CD4-positive, CD25-positive, alpha-beta regulatory T cell (primary cell): ENCODE measurements at places on chromosomes 11 and 22.

DNA sequence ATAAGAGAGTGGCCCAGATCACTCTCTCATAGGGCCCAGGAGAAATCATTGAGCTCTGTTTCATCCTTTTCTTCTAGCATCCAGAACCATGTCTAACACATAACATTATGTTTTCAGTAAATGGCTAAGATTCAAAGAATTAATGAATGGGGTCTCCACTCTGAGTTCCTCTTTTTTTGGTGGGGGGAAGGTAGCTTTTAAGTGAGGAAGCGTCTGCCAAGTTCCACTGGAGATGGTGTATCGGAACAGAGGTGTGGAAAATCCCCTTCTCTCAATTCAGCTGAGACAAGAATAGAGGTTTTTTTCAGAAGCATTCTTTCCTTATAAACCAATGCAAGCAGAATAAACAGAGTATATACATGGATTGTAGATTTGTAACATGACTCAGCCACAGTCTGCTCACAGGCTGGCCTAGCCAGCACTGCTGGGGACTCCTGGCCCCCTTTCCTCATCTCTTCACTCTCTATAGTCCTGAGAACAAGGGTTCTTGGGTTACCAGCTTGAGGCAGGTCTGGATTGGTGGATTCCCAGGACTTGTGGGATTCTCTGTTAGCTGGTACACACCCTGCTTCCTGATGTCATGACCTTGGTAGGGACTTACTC is 97.2 kb downstream of the TRAF6 start:
- H3K4me1 ChIP-seq, result peaks cover 10% of the 10 kb centered on the region
- no peaks in the 10 kb centered on the region for H3K36me3 ChIP-seq
- no peaks in the 10 kb centered on the region for H3K27me3 ChIP-seq
- DNase-seq, result no peak
- H3K4me3 ChIP-seq, result no peak overlapping the region

DNA sequence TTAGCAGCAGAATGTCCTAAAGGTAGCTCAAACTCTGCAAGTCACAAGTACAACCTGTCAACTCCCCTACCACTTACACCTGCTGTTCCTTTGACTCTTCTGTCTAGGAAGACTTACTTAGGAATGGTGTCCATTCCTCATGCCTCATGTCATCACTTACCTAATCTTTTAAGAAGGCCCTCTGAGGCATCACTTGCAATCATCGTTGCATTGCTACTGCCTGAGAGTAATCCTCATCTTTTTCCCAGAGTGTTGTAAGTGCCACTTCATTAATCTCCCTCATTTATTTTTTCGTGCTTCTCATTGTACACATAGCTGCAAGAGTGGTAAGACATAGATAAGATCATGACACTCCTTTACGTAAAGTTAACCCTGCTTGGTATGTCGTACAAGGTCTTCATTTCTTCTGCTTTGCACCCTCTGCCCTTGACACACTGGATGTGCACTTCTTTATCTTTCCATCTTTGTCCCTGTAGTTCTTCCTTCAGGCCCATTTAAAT is 54.6 kb downstream of the SFI1 start:
- no peaks in the 10 kb centered on the region for H3K27me3 ChIP-seq
- peaks cover 17% of the 10 kb centered on the region for H3K4me1 ChIP-seq
- no peak for DNase-seq
- peaks cover 52% of the 10 kb centered on the region for H3K36me3 ChIP-seq
- no peak overlapping the region for H3K4me3 ChIP-seq
- no peak overlapping the region for H3K27ac ChIP-seq

DNA sequence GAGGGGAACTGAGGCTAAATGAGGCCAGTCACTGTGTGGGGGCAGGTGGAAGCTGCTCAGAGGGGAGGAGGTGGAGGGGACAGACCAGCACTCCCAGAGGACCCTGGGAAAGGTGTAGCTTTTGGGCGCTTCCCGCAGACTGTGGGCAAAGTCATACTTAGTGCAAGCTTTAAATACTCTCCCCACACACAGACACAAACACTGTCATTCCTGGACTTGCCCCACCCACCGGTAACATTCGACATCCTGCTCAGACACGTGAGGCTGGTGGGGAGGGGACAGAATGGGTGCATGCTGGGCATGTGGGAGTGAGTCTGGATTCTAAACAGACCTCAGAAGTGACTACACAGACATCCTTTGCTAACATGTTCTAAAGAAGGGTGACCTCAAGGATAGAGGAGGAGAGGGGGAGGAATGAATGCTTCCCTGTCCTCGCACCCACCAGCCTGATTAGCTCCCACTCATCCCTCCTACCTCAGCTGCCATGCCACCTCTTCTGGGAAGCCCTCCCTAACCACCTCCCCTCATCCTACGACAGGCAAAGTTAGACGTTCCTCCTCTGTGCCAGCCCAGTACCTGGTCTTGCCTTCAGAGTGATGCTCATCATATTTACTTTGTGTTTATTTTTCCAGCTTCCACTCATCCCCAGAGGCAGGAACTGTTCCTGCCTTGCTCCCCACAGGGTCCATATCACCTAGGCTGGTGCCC is 22.2 kb downstream of the TSKU start:
- H3K4me1 ChIP-seq, result no peaks in the 10 kb centered on the region
- no peak overlapping the region for H3K27ac ChIP-seq
- H3K27me3 ChIP-seq, result no peaks in the 10 kb centered on the region
- peak; percentile 75 for DNase-seq
- no peaks in the 10 kb centered on the region for H3K36me3 ChIP-seq

GRCh38 chr22:36741968-36742367 is 34.0 kb downstream of the IFT27 start:
- no peak overlapping the region for H3K4me3 ChIP-seq
- no peaks in the 10 kb centered on the region for H3K4me1 ChIP-seq
- no peak for DNase-seq
- H3K27ac ChIP-seq, result no peak overlapping the region
- H3K27me3 ChIP-seq, result peaks cover 5% of the 10 kb centered on the region

GRCh38 chr11:24324211-24324610 is 172.6 kb upstream of the LUZP2 start:
- H3K4me3 ChIP-seq, result no peak overlapping the region
- no peak for DNase-seq
- H3K27ac ChIP-seq, result no peak overlapping the region

DNA sequence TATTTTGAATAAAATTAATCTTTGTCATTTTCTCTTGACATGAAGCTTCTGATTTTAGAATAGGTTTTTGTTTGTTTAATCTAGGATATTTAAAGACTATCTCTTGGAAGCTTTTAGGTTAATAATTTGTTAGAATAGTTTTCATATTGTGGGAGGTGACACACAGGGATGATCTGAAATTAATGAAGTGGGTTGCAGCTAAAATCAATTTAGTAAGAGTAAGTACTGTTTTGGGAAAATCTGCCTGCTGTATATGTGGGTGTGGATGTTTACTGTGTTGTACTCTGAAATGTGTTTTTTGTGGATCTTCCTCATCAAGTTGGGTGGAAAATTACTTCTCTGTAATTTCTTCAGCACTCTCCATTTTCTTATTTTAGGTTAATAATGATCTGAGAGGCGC is 67.3 kb downstream of the BID start:
- peaks cover 13% of the 10 kb centered on the region for H3K36me3 ChIP-seq
- H3K4me3 ChIP-seq, result peak overlapping the region; percentile 43
- H3K27me3 ChIP-seq, result no peaks in the 10 kb centered on the region
- no peak for DNase-seq
- peaks cover 7% of the 10 kb centered on the region for H3K4me1 ChIP-seq
- peak overlapping the region; percentile 49 for H3K27ac ChIP-seq

DNA sequence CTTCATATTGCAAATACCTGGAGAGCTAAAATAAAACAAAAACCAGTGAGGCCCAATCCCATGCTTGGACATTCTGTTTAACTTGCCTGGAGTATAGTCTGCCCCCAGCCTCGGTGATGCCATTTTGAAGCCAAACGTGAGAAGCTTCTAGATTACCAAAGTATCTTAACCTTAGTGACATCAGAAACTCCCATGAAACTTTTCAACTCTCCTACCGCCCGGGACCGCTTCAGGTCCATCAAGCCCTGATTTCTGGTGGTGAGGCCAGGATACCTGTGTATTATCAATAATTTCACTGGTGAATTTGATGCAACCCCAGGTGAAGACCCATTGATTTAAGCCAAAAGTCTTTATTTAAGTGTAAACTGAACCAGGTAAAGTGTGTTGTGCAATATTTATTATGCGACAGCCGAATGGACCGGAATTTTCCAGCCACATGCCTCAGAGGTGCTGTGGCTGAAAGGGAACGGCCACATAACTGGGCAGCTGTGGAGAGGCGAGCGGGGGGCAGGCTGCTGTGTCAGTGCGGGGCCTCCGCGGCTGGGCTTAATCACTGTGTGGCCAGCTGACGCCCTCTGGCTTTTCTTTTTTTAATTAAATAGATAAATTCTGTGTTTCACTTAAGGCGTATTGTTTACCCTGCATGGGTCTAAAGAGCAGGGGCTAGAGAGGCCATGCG is 385.5 kb upstream of the B3GAT1 start:
- H3K27ac ChIP-seq, result no peak overlapping the region
- H3K36me3 ChIP-seq, result no peaks in the 10 kb centered on the region
- no peak for DNase-seq
- no peaks in the 10 kb centered on the region for H3K4me1 ChIP-seq
- no peak overlapping the region for H3K4me3 ChIP-seq
